ENCODE measurements at places on chromosomes 7 and 10. TPM values are rescaled to one million over a fixed set of nuclear protein-coding genes. Genes with fewer than 3 reads are reported as not detected.

DNA sequence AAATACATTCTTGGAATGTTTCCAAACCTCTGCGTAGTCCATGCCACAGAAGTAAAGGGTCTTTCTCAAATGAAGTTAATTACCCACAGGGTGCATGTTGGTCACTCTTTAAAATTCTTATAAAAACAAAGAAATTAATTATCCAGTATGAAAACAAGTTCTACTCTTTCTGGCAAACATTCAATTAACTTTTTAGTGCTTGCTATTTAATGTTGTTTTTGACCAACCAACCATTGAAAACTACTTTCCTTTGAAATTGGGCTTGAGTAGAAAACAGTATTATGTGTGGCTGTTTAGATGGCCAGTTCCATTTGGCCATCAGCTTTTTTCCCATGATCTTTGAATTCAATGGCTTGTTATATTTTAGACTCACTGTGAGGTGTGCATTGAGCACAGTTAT is 83.0 kb downstream of the TAF3 start:
- H3K4me1 ChIP-seq = no peaks in the 10 kb centered on the region
- H3K27ac ChIP-seq = no peak overlapping the region
- H3K4me3 ChIP-seq = no peak overlapping the region
- H3K36me3 ChIP-seq = peaks cover 2% of the 10 kb centered on the region
- H3K27me3 ChIP-seq = no peaks in the 10 kb centered on the region

DNA sequence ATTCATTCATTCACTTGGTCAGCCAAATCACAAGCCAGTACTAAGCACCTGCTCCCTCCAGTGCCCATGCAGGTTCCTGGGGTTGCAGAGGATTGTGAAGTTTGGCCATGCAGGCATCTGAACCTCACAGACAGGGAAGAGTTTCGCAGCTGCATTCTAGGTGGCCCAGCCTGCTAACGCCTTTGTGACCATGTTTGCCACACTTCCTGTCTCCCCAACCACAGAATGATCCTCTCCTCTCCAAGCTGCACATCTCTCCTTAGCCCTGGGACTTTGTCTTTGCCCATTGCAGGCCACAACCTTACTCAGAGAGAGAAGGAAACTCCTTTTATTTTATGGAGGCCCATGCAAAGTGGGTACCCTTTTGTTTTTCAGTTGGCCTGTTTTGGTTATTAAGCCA is 31.8 kb downstream of the EPDR1 start:
- no peaks in the 10 kb centered on the region for H3K27me3 ChIP-seq
- no peaks in the 10 kb centered on the region for H3K4me1 ChIP-seq
- DNase-seq = no peak
- no peak overlapping the region for H3K4me3 ChIP-seq
- H3K27ac ChIP-seq = no peak overlapping the region
- H3K36me3 ChIP-seq = peaks cover 9% of the 10 kb centered on the region

DNA sequence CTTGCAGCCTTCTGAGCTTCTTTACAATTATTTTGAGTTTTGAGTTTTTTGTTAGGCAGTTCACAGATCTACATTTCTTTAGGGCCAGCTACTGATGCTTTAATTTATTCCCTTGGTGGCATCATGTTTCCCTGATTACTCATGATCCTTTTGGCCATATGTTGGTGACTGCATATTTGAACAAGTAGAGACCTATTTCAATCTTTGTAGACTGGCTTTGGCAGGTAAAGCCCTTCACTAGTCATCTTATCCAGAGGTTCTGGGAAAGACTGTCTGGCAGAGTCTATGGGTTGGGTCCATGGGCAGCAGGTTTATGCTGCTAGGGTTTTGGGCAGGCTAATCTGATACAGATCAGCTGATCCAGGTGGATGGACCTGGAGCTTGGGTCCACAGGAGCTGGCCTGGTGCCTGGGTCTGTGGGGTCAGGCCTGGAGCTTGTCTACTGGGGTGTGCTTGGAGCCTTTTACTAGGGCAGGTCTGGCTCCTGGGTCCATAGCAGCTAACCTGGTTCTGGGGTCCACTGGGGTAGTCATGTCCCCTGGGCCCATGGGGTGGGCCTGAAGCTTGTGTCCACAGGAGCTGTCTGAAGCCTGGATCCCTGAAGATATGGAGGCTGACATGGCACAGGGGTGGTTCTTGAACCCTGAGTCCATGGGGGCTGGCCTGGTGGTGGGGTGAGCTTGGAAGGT is 72.7 kb downstream of the GPR85 start:
- no peak for DNase-seq
- no peaks in the 10 kb centered on the region for H3K4me1 ChIP-seq
- no peaks in the 10 kb centered on the region for H3K36me3 ChIP-seq
- no peak overlapping the region for H3K27ac ChIP-seq
- H3K4me3 ChIP-seq = no peak overlapping the region

DNA sequence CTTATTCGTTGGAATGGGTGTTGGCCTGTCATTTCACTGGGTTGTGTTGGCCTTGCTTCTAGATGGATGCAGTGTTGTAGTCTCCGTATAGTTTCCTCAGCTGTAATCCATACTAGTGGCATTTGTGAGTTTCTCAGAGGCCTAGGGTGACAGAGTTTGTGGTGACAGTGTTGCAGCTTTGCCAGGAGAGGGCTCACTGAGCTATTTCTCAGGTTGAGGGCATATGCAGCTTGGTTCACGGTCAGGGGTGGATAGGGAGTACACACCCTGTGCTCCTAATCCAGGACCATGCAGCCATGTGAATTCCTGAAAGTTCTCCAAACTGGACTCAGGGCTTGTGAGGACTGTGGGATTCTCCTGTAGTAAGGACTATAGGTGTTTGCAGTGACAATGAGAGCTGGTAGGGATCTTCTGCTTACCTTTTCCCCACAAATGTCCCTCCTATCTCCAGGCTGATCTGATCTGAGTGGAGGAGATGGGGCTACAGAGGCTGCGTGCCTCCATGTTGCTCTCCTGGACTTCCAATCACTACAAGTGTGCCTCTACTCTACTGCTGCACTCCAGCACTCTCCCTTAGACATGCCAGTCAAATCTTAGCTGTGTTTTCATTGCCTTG is 229.0 kb downstream of the STK31 start:
- DNase-seq = no peak
- H3K4me1 ChIP-seq = no peaks in the 10 kb centered on the region
- H3K27ac ChIP-seq = no peak overlapping the region

DNA sequence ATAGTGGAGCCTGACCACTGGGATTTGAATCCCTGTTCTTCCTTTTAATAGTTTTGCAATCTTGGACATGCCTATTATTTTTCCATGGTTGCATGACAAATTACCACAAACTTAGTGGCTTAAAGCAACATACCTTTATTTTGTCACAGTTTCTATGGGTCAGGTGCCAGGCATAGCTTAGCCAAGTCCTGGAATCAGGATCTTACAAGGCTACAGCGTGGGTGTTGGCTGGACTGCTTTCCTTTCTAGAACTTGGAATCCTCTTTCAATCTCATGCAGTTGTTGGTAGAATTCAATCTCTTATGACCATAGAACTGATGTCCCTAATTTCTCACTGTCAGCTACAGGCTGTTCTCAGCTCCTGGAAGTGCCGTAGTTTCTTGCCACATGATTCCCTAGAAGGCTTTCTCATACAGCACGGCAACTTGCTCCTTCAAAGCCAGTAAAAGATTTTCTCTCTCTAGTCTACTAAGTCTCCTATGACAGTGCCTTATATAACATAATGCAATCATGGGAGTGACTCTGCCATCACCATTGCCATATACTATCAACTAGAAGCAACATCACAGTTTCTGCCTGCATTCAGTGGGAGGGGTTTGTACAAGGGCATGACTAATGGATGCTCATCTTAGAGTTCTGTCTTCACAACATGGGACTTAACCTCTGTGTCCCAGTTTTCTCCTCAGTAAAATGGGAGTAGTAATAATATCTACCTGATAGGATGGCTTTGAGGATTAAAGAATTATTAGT is 243.4 kb upstream of the FZD1 start:
- DNase-seq = no peak
- H3K4me3 ChIP-seq = no peak overlapping the region
- H3K36me3 ChIP-seq = no peaks in the 10 kb centered on the region
- H3K4me1 ChIP-seq = peaks cover 1% of the 10 kb centered on the region

- H3K36me3 ChIP-seq = peaks cover 2% of the 10 kb centered on the region
- no peaks in the 10 kb centered on the region for H3K27me3 ChIP-seq
- H3K4me1 ChIP-seq = no peaks in the 10 kb centered on the region
- DNase-seq = no peak
- no peak overlapping the region for H3K4me3 ChIP-seq
These were observed 18.7 kb downstream of the KRIT1 start for GRCh38 chr7:92226981-92227380.

DNA sequence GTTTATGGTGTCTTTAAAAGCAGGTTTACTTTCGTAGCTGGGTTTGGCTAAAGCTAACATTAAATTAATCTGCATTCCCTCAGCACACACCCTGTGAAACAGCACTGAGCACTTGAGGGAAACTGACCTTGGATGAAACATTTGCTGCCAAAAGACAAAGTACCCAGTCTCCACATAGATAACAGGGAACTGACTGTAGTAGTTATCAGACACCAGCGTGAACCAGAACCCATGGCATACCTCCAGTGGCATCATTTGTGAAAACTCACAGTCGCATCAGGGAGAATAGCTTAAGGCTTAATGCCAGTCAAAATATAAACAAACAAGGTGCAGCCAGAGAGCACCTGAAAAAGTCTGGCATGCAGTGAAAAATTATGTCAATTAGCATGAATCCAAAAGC is 357.8 kb upstream of the C7orf33 start:
- no peaks in the 10 kb centered on the region for H3K27me3 ChIP-seq
- no peak overlapping the region for H3K27ac ChIP-seq
- H3K36me3 ChIP-seq = no peaks in the 10 kb centered on the region
- no peaks in the 10 kb centered on the region for H3K4me1 ChIP-seq
- no peak for DNase-seq
- no peak overlapping the region for H3K4me3 ChIP-seq

The SLC13A1 gene
- total RNA-seq = not detected

The PTCD1 gene
- 6.0 TPM for total RNA-seq

GRCh38 chr7:138460649-138461607 is 869 bp downstream of the TRIM24 start:
- no peaks in the 10 kb centered on the region for H3K27me3 ChIP-seq
- no peaks in the 10 kb centered on the region for H3K36me3 ChIP-seq
- H3K4me1 ChIP-seq = no peaks in the 10 kb centered on the region
- peak overlapping the region; percentile 85 for H3K4me3 ChIP-seq
- DNase-seq = peak; percentile 73

DNA sequence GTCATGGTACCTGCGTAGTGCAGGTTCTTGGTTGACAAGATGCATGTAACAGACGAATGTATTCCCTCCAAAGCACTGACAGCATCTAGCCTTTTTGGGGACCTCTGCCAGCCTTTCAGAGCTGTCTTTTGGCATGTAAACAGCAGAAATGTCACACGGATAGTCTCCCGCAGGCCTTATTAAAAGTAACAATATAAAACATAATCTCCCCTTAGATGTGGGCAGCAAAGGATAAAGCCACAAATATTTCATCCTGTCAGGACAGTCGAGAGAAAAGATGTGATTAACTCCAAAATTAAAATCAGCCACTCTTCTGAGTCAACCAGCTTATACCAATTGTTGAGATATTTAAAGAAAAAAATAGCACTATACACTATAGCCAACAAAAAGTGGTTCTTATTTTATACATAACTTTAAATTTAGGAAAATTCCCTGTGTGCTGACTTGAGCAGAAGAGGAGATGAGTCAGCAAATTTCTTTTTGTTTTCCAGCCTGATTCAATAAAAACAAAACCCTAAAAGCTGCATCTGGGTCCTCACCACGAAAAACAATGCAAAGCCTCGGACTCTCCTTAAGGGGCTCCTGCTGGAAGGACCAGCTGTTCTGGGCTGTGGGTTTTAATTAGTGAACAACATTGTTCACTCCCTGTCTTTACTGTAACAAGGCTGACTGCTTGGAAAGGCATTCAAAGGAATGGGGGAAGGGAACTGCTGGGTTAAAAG is 240.2 kb downstream of the ADAM12 start:
- H3K4me1 ChIP-seq = no peaks in the 10 kb centered on the region
- H3K27ac ChIP-seq = no peak overlapping the region

DNA sequence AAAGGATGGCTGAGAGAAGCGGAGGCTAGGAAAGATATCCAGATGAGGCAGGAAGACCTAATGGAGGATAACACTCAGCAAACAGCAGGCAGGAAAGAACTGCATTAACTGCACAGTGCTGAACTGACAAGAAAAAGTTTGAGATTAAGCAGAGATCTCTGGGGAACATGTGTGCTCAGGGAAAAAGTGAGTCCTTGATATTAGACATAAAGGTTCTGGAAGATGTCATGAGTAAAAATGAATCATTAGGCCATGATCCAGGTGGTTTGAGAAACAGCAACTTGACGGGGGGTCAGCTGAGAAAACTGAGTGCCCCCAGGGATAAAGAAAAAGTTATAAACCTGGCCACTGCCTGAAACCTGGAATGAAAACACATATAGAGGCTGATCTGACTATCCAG is 27.3 kb upstream of the ANK3 start:
- H3K27me3 ChIP-seq = no peaks in the 10 kb centered on the region
- H3K4me3 ChIP-seq = no peak overlapping the region
- H3K27ac ChIP-seq = no peak overlapping the region

- H3K4me1 ChIP-seq = no peaks in the 10 kb centered on the region
- DNase-seq = no peak
- no peak overlapping the region for H3K4me3 ChIP-seq
- no peak overlapping the region for H3K27ac ChIP-seq
- H3K27me3 ChIP-seq = no peaks in the 10 kb centered on the region
These were observed 683.7 kb upstream of the FZD8 start for GRCh38 chr10:36325815-36326214.

DNA sequence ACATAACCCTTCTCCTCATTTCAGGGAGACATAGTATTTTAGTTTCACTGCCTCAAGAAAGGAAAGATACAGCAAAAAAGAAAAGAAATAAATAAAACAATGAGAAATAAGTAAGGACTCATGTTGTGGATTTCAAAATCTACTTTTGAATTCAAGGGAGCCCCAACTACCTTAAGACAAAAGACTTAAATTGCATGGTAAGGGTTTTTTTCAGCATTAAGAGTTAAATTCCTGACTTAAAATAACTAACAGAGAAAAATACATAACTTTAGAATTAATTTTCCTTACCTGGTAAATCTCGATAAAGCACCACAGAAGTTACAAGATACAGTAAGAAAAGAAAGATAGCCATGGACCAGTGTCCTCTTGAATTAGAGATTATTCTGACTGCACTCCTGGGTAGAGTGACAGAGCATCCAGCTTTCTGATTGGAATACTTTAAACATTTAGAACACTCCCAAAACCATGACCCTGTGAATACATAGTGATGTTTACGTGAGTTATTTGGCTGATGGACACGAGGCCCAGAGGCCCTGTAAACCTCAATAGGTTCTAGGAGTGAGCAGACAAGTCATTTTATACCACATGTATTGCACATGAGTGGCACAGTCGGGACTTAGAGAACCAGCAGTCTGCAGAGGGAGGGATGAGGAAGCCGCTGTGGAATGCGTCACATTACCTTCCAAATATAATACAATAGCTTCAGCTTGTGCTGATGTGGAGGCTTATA is 292.5 kb upstream of the SEMA3C start:
- no peak overlapping the region for H3K27ac ChIP-seq
- no peaks in the 10 kb centered on the region for H3K27me3 ChIP-seq
- no peak overlapping the region for H3K4me3 ChIP-seq
- no peaks in the 10 kb centered on the region for H3K36me3 ChIP-seq
- no peaks in the 10 kb centered on the region for H3K4me1 ChIP-seq

The GALNT17 gene
- total RNA-seq = 22.4 TPM

- H3K27ac ChIP-seq = no peak overlapping the region
- H3K27me3 ChIP-seq = no peaks in the 10 kb centered on the region
- no peak for DNase-seq
- no peaks in the 10 kb centered on the region for H3K4me1 ChIP-seq
These were observed 39.7 kb upstream of the TEX47 start for GRCh38 chr7:88835147-88835728.

Data from aorta (tissue), 5 donors.